ENCODE measurements at places on chromosomes 5 and 9.
A peak's percentile ranks its signal among the peaks of the same experiment; 100 is the strongest.

DNA sequence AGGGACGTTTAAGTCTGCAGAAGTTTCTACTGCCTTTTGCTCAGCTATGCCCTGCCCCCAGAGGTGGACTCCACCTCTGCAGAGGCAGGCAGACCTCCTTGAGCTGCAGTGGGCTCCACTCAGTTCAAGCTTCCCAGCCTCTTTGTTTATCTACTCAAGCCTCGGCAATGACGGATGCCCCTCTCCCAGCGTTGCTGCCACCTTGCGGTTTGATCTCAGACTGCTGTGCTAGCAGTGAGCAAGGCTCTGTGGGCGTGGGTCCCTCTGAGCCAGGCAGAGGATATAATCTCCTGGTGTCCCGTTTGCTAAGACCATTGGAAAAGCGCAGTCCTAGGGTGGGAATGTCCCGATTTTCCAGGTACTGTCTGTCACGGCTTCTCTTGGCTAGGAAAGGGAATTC is 2188.5 kb upstream of the WWC1 start:
- DNase-seq: no peak

DNA sequence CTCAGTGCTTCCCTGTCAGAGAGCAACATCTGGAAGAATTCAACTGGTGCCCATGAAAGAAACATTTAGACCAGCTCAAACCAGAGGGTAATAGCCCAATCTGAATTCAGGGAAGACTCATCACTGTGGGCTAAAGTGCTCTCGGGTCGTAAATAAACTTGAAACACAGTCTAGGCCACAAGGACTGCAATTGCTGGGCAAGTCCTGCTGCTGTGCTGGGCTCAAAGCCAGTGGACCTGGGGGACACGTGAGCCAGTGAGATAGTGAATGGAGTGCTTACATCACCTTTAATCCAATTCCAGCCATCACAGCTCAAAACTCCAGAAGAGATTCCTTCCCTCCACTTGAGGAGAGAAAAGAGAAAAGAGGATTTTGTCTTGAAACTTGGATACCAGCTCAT is 78.1 kb upstream of the DAP start:
- DNase-seq: no peak

DNA sequence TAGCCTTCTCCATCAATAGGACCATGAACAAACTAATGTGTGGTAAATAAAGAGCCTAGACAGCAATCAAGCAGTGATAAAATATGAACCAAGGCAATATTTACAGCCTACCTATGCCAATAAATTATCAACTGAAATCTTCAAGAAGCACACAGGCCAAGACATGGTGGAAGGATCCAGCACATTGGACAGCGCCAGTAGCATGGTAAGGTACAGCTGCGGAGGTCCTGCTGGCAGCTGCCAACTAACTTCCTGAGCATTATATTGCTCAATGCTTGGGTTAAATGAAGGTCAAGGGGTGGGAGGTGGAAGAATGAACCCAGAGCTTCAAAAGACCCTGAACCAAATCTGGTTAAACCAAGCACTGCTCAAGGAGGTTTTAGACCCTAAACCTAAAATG is 16.5 kb upstream of the SPDL1 start:
- peak; percentile 17 for DNase-seq

DNA sequence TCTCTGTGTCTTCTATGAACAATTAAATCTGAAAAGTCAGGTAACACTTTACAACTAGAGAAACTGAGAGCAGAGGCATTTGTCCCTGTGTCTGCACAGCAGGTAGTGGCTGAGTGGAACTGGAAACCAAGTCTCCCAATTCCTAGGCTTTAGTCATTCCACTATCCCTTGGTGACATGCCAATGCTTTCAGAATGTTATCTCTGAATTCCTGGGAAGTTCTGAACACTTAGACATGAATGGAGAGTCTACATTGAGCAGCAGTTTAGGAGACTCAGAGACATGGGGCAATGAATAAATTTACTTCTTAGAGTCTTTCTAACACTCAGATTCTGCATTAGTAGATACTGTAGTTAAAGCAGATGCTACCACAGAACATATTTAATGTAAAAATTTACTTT is 94.8 kb upstream of the APC start:
- DNase-seq: no peak

- peak; percentile 68 for DNase-seq
Measured at GRCh38 chr5:136769900-136770684, 404.7 kb upstream of the TRPC7 start.

DNA sequence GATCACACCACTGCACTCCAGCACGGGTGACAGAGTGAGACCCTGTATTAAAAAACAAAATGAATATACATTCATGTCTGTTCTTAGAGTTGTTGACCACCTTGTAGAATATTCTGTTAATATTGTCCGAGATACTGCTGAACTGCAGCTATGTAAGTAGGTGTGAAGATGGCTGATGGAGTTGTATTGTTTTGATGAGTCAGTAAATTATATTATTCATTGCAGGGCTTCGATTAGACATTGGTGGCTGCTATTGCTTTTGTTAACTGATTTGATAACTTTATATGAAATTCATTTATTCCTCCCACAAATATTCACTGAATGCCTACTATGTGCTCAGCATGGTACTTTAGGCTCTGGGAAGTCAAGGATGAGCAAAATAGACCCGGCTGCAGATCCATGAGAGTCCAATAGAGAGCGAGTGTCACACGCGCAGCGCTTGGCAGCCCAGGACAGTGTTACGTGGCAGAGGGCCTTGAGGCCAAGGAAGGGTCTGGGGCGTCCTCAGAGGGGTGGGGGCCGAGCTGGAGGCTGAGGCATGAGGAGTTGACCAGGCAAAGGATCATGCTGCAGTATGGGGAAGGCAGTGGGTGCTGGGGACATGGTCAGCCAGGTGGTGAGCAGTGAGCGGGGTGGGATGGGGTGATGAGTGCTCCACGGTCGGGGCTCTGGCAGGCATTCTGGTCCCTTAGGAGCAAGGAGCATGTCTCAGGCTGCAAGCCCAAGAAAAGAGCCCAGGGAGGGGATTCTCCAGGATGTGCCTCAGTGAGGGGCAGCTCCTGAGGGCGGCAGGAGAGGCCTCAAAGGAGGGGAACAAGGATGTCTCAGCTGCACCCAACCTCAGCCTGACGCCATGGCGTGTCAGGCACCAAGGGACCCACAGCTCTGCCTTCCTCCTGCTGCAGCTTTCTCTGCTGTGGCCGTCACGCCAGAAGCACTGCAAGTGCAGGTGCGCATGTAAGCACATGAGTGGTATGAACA is 243.5 kb downstream of the GADD45G start:
- no peak for DNase-seq

DNA sequence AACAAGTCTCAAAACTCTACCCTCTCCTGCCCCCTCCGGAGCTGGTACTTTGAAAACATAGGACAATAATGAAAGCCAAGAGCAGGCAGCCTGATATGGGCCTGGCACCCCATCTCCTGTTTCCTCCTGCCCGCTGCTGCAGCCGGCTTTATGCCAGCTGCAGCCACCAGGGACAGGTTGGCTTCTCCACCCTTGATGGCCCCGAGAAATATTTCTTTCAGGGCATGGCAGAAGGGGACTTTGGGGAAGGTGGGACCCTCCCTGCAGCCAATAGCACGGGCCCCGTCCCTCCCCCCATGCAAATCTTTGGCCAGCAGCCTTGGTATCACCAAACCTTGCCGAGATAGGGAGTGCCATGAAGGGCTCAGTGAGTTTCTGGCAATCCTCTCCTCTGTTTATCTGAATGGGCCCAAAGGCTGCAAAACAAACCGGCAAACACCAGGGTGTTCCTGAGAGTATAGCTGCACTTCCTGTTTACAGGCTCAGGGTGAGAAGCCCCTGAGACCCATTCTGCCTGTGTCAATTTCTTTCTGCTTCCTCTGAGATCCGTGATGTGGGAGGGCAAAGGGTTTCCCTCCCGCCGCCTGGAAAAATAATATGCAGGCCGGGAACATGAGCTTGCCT is 73.4 kb upstream of the BOD1 start:
- DNase-seq: no peak

GRCh38 chr9:130188860-130189481 is 16.8 kb downstream of the NCS1 start:
- no peak for DNase-seq

DNA sequence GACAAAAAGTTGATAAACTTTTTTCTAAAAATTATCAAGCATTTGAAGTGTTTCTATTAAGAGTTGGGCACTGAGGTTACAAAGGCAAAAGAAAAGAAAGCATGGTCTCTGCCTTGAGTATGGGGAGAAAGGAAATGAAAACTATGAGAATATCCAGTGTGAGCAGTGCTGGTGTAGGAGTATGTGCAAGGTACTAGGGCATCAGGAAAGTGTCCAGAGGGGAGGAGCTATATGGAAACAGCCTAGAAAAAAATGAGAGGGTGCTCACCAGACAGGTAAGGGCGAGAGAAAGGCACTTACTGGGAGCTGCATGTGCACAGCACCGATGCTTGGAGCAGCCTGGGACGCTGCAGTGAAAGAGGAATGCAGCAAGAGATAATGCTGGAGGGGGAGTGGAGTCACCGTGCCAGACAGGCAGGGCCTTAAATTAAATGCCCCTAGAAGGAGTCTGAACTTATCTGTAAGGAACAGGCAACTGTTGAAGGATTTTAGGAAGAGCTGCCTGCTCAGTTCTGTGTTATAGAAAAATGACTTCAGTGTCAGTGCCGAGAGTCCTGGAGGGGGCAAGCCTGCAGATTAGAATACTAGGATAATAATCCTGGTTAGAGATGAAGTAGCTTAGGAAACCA is 14.0 kb downstream of the MCC start:
- no peak for DNase-seq

GRCh38 chr5:159021901-159022556 is 77.7 kb downstream of the EBF1 start:
- no peak for DNase-seq
